CD4-positive, alpha-beta T cell treated with Interleukin-4 for 1 hour (primary cell): ENCODE measurements at places on chromosomes 3 and 15.

DNA sequence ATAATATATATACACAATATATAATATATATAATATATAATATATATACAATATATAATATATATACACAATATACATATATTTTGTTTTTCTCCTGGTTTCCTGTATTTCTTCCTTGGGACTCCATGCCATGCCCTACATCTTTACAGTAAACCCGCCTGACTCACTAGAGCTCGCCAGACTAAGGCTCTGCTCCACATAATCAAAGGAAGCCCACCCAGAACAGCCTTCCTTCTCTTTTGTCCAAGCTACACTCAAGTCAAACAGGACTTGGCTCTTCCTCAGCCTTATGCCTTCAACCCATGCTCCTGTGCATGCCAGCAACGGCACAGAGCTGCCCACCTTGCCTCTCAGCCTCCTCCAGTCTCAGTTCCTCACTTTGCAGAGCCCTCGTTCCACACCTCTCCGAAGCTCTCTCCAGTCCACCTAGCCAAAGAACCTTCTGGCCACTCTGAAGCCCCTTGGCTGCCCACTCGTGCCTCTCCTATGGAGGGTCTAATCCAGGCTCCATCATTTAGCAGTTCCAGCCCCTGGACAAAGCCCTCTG, 109.1 kb downstream of the RFTN1 start:
- no peak for DNase-seq

DNA sequence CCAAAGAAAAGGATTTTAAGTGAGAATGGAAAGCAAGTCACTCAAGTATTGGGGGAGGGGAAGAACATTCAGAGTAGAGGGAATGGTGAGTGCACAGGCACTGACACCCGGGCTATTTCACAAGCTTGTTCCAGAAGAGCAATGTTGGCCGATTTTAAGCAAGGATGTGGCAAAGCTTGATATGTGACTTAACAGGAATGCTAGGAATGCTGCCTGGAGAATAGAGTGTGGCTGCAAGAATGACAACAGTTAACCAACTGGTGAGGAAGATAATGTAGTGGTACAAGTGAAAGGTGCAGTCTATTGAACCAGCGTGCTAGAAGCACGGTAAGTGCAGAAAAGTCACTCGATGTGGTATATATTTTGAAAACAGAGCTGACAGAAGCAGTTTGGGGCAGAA, 6.2 kb upstream of the CCDC80 start:
- DNase-seq = no peak

DNA sequence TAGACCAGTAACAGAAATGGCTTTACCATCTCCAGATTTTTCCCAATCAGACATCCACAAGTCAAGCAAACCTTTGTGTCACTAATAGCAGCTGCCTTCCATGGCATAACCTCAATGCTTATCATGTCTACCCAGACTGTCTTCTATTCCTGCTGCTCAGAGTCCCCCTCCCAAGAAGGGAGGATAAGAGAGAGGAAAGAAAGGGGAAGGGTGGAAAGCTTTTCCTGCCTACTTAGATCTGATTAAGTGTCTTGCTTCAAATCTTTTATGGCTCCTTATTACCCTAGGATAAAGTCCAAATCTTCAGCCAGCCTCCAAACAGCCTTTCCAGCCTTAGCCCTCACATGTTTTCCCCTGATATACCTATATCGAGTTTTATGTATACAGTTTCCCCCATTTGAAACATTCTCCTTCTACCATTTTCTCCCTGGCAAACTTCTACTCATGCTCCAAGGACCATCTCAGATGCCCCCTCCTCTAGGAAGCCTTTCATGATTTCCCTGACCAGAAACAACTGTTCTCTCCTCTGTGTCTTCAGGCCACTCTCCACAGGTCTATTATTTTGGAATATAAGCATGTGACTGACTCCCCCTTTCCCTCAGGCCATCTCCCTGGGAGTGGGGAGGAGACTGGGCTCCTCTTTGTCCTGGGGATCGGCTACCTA, 7.9 kb upstream of the SSUH2 start:
- no peak for DNase-seq

DNA sequence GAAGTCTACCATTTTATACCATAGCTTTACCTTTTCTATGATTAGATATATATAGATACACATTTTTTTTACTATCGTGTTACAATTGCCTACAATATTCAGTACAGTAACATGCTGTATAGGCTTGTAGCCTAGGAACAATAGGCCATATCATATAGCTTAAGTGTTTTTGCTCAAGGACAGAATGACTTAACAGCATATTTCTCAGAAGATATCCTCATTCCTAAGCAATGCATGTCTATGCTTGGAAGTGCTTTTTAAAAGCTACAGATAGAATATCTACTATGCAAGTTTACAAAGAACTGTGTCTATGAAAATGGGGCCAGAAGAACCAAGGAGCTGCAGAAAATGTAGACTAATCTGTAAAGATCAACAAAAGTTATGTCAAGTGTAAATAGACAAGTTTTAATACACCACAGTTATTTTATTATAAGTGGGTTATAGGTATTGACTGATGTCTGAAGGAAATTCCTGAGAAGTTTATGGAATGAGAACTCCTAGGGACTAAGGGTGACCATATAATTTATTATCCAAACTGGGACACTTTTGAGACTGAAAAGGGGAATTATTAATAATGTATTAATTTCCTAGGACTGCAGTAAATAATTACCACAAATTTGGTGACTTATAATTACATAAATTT, 138.7 kb upstream of the TGFBR2 start:
- DNase-seq = no peak

DNA sequence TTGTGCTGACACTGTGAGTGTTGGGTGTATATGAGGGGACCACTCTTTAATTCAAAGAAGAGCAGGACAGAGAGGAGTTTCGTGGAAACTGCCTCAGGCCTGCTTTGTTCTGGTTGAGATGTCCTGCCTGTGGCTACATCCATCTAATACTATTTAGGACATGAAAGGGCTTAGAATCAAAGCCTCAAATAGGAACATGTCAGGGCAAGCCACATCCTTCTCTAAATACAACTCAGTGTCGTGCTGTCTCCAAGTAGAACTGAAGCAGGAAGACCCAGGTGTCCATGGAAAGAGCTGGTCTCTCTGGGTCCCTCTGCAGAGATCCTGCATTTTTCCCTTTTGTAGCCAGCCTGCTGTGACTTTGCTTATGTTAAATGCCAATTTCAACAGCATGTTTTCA, 156.2 kb upstream of the UMPS start:
- no peak for DNase-seq

DNA sequence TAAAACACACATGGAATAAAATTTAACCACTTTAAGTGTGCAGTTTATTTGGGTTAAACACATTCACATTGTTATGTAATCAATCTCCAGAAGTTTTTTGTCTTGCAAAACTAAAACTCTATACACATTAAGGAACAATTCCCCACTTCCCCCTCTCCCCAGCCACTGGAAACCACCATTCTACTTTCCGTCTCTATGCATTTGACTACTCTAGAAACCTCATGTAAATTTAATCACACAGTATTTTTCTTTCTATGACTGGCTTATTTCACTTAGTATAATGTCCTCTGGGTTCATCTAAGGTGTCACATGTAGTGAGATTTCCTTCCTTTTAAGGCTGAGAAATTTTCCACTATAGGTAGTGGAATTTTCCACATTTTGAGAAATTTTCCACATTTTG, 568.7 kb upstream of the UBE2E2 start:
- DNase-seq = no peak

GRCh38 chr3:81851176-81851575, 89.7 kb upstream of the GBE1 start:
- DNase-seq = no peak

- DNase-seq = no peak
Measured at GRCh38 chr3:30551927-30552326, 54.5 kb upstream of the TGFBR2 start.

- DNase-seq = no peak
Measured at GRCh38 chr3:52022323-52023100, 26.8 kb upstream of the RPL29 start.

DNA sequence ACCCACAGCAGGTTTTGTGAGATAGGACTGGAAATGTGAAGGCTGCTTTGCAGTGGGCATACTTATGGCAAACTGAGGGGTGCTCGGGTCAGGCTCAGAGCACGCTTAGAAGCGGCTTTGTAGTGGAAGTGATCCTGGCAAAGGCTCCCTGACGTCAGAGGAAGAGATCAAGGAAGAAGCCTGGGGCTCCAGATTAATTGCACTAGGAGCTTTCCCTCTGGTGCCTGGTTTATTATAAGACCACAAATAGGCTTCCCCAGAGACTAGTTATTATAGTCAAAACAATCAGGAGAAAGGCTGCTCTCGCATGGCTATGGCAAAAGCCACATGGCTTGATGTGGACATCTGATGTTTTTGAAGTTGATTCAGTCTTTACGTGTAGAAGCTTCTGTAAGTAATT, 515.1 kb downstream of the GABRG3 start:
- no peak for DNase-seq

- DNase-seq = no peak
Measured at GRCh38 chr3:162130582-162130981, 634.0 kb downstream of the OTOL1 start.

GRCh38 chr3:16142350-16143025, 32.0 kb upstream of the GALNT15 start:
- DNase-seq = no peak

DNA sequence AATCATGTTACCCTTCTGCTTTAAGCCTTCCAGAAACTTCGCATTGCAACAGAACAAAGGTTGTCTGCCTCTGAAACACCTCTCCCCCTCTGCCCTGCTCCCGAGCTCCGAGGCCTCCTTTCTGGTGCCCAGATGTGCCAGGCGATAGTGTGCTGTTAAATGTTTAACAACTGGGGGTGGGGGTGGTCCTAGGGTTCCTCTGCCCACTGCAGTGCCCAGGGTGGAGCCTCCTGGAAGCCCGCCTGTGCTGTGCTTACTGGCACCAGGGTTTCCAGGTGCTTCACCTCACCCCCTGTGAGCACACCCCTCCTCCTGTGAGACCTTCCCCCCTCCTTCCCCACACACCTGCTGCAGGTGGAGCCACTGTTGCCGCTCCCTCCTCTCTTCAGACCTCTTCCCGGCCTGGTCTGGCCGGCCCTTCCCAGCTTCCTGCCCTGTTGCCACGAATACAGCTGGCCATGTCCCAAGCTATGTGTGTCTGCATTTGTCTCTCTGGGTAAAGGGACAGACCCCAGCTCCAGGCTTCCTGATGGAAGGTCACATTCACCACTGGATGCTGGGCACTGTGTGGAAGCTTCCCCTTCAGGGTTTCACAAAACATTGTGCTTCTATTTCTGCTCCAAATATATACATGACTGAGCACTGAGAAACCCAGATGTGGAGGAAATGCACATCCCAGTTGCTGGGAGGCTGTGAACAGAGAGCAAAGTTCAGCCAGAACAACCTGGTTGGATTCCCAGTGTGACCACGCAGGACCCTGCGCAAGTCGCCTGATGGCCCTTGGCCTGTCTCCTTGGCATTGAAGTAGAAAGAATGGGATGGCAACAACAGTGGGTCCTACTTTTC, 37.2 kb downstream of the MGLL start:
- no peak for DNase-seq

DNA sequence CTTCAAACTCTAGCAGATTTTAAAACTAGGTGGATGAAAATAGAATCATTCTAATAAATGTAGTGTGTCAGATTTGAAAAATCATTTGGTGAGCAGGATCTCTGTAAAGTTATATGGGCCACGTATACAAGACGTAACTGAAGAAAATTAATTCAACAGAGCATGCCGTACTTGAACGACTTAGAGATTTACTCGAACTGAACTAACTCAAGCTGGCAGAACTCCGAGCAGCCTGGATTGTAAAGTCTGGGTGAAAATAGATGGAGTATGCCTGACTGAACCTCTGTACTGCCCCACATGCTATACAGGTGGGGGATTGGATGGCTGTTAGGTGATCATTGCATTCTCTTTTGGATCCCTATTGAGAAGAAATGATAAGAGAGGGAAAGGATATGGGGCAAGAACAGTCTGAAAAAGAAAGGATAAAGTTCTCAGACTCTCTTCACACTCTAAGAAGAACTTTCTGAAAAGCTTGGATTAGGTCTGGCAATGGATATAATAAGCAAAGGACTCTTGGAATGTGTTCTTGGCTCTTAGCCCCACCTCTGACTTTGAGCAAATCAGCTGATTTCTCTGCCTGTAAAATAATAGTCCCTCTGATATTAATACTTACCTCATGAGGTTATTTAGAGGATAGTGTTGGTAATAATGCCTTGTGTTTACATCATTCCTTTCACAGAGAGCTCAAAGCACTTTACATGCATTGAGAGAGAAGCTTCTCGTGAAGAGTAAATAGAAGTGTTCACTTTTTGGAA, 147.5 kb downstream of the FILIP1L start:
- no peak for DNase-seq

- DNase-seq = no peak
Measured at GRCh38 chr3:154022606-154023005, 98.6 kb upstream of the ARHGEF26 start.

- no peak for DNase-seq
Measured at GRCh38 chr3:22106213-22106896, 355.3 kb upstream of the ZNF385D start.

DNA sequence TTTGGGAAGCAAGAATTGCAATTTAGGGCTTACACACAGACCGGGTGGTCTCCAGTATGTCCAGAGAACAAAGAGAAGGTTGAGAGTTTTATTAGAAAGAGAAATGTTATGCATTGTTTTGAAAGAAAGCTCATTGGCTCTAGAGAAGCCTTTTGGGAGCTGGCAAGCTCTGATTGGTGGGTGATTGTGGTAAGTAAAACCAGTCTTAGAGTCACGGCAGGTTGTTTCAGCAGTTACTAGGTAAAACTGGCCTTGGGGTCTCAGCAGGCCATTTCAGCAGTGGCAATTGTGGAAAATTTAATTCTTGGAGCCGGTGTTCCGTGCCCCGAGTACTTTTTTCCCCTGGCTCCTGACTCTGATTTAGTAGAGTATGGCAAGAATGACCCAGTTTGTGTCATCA, 78.1 kb downstream of the MRPL46 start:
- no peak for DNase-seq

DNA sequence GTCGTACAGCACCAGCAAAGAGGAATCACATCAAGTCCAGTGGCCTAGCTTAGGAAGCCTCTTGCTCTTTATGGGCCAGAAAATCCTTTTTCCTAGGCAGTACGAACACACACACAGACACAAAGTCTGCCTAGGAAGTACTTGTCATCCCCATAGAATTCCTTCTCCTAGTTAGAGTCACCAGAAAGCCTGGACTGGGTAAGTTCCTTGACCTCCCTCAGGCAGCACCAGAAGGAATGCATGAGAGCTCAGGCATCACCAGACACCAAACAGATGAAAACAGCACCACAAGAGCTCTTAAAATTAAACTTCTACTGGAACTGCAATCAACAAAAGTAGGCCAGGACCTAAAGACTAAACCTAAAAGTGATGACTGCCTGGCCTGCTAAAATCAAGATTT, 192.9 kb upstream of the CCDC54 start:
- no peak for DNase-seq

- no peak for DNase-seq
Measured at GRCh38 chr3:141387516-141387915, 19.2 kb downstream of the ZBTB38 start.

GRCh38 chr3:29430558-29430971, 149.7 kb downstream of the RBMS3 start:
- DNase-seq = no peak
